Vagina (tissue), 2 donors: ENCODE measurements at places on chromosomes 3 and 15. TPM values are rescaled to one million over a fixed set of nuclear protein-coding genes. Genes with fewer than 3 reads are reported as not detected.

DNAH1 gene
- 12.3 TPM for total RNA-seq

OR5H6 gene
- not detected for total RNA-seq

ITIH1 gene
- total RNA-seq = 0.98 TPM

FOXB1 gene
- not detected for total RNA-seq

DUOX2 gene
- 20.6 TPM for total RNA-seq

CYP8B1 gene
- not detected for total RNA-seq

PIGZ gene
- total RNA-seq = 9.8 TPM

BCHE gene
- 2.9 TPM for total RNA-seq

SI gene
- not detected for total RNA-seq

KNG1 gene
- total RNA-seq = not detected

NR1I2 gene
- total RNA-seq = not detected

CCR4 gene
- total RNA-seq = 0.49 TPM

ZBTB20 gene
- 64.8 TPM for total RNA-seq

LEKR1 gene
- not detected for total RNA-seq

ZMYND10 gene
- total RNA-seq = 0.74 TPM

ZNF619 gene
- 3.2 TPM for total RNA-seq

ILDR1 gene
- 3.7 TPM for total RNA-seq

GRK7 gene
- 0.98 TPM for total RNA-seq

LRRC2 gene
- total RNA-seq = 2.0 TPM

DNA sequence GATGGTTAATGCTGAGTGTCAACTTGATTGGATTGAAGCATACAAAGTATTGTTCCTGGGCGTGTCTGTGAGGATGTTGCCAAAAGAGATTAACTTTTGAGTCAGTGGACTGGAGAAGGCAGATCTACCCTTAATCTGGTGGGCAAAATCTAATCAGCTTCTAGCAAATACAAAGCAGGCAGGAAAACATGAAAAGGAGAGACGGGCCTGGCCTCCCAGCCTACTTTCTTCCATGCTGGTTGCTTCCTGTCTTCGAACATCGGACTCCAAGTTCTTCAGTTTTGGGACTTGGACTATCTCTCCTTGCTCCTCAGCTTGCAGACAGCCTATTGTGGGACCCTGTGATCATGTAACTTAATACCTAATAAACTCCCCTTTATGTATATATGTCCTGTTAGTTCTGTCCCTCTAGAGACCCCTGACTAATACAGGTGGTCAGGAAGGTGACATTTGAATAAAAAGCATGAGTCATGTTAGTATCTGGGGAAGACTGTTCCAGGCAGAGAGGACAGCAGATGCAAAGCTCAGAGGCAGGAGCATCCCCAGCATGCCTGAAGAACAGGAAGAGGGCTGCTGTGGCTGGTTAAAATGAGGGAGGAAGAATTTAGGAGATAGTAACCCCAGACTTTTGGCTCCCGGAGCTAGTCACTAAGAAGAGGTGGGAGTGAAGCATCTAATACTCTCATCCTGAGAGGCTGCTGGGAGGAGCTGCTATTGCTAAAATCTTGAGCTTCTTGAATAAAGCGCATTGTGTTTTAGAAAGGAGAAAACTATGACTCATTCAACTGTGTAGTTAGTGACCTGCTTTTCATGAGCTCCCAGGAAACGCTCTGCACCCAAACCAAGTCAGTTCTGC is 207.4 kb upstream of the HES1 start:
- no peak for DNase-seq

- DNase-seq = no peak
Observed at GRCh38 chr3:128879991-128880390, 571 bp downstream of the ACAD9 start.

- no peak for DNase-seq
Observed at GRCh38 chr3:132198516-132198915, 118.7 kb upstream of the ACP3 start.

DNA sequence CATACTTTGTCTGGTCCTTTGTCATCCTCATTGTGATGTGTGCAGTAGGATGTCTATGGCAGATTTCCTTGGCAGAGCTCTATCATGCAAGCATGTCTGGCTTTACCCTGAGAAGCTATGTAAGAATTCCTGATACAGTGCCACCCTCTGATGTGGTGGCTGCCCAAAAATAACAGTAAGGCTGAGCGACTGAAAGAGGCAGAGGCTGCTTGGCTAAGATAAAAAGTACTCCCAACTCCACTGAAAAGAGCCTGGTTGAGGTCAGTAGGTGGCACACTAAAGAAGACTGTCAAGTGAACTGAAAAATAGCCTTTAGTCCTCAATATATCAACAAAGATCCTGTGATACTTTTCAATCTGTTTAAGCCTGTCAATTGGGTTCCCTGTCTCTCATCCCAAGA is 31.7 kb downstream of the BTLA start:
- no peak for DNase-seq

GRCh38 chr15:72034351-72034750 is 83.6 kb downstream of the MYO9A start:
- DNase-seq = no peak

DNA sequence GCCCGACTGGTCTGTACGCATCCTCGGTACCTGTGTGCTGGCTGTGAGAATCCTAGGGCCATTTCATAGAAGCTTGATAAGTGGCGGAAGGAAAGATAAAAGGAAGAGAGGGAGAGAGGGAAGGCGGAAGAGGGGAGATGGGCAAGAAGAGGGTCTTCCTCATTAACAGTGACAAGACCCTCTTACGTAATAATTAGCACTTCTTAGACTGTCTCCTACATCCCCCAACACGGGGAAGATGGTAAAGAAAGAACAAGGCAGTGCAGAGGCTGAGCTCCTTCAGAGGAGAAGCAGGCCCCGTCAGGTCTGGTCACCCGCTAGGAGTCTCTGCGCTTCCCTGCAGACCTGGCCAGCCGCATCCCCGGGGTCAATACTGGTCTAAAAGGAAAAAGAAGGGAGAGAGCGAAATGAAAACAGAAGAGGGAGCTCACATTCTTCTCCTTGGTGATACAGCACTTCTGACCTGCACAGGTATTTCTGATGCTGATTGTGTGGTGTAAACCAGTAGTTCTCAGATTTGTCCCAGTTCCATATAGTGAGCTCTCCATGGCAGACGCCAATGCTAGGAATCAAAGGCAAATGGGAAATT is 19.0 kb upstream of the FAM240A start:
- no peak for DNase-seq

DNA sequence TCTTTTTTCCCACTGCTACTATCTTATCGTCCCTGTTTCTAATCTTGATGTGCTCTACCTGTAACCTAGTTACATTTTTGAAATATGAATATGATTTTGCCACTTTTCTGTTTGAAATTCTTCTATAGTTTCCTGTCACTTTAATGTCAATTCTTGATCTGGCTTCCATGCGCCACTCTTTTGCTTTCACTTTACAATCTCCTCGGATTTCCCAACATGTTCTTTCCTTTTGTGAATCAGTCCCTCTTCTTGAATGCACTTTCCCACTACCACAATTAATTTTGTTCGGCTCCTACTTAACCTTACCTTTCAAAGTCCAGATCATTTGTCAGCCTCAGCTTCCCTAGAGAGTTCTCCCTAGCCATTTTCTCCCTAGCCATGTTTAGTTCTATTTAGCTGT is 8.3 kb downstream of the TIMMDC1 start:
- DNase-seq = no peak

GRCh38 chr3:146161663-146162002 is 649 bp upstream of the PLOD2 start:
- no peak for DNase-seq

DNA sequence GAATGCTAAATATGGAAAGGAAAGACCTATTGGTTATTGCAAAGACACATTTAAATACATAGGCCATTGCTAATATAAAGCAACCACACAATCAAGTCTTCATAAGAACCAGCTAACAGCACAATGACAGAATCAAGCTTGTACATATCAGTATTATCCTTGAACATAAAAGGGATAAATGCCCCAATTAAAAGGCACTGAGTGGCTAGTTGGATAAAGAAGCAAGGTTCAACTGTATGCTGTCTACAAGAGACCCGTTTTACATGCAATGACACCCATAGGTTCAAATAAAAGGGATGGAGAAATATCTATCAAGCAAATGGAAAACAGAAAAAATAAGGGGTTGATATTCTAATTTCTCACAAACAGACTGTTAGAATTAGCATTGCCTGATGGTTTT is 706.1 kb downstream of the EPHA3 start:
- DNase-seq = no peak

GRCh38 chr3:73435055-73435454 is 189.7 kb downstream of the PDZRN3 start:
- DNase-seq = no peak

- DNase-seq = no peak
Observed at GRCh38 chr15:38733331-38733730, 168.7 kb upstream of the RASGRP1 start.

DNA sequence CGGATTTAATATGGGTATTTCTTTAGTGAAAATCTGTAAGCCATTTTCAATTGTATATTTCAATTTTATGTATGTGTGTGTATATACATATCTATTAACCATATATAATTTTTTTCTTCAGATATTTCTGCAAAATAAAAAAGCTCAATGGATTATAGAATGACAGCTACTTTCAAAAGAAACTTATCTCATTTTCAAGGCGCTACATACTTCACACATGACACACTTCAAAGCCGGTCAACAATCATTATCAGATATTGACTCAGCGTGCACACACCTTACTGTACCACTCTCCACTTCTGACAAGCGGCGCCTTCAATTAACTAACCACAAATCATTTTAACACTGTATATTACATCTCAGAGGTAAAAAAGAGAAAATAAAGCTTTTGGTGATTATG is 39.6 kb downstream of the ATP13A3 start:
- no peak for DNase-seq

GRCh38 chr15:81887912-81888311 is 157.9 kb downstream of the MEX3B start:
- no peak for DNase-seq

- no peak for DNase-seq
Observed at GRCh38 chr3:5071061-5071460, 51.0 kb upstream of the ARL8B start.

DNA sequence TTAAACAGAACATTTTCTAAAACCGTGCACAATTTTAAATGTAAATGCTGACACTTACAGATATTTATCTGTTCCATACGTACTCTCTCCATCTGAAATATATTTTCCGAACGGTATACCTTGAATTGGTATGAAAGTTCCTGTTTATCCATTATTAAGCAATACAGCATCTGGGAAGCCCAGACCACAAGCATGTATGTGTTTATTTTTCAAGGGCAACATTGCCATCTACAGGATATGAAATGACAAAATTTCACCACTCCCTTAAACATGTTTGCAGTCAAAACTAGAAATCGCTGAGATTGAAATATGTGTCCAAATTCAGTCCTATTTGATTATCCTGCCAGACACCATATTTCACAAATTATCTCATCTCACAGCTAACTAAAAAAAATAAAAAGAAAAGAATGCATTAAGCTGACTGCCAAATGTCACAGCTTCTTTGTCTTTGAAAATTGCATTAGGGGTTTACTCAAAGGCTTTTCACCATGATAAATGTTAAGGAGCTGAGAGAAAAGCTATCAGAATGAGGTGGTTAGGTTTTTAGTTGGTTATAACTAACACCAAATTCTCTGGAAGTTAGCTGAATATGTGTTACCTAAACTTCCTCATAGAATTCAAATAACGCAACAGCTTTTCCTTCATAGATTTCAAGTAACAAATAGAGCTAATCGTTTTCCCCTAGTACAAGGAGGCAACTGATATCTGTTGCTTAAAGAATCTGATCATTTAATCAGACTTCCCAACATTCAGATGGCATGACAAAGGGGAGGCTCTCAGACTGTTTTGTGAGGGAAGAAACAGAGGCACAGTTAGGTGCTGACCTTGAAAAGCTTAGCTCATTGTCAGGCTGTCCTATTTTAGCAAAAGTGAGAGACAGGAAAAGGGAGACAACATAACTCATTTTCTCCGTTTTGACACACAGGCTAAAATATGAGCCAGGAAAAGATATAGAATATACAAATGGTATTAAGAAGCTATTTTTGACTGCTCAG is 533.1 kb downstream of the TBL1XR1 start:
- no peak for DNase-seq

- DNase-seq = no peak
Observed at GRCh38 chr3:48194446-48195071, 6.3 kb upstream of the CDC25A start.

GRCh38 chr15:100039994-100040393 is 301.8 kb downstream of the ADAMTS17 start:
- DNase-seq = no peak

- no peak for DNase-seq
Observed at GRCh38 chr15:68880382-68880781, 49.9 kb upstream of the SPESP1 start.

DNA sequence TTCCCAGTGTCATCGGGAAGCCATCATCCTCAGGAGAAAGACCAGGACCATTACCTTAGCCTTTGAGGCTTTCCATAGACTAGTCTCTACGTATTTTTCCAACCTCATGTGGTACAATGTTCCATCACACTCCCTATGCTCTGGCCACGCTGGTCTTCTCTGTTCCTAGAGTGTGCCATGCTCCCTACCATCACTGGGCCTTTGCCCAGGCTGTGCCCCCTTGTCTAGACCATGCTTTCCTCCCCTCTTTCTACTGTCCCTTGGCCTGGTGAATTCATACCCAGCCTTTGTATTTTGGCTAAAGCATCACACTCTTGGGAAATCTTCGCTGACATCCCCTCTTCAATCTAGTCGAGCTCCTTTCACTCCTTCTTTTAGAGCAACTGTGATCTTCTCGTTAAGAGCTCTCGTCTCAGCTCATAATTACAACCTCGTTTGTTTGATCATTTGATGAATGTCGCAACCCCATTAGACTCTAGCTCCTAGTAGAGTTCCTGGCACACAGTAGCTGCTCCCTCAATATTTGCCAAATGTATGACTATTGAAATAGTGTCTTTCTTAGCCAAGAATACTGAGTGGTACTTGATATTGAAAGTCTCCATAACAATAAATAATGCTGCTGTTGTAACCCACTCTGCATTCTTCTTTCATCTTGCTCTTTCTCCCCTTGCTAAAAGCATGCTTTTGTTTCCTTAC is 100.2 kb upstream of the FAM3D start:
- DNase-seq = no peak

DNA sequence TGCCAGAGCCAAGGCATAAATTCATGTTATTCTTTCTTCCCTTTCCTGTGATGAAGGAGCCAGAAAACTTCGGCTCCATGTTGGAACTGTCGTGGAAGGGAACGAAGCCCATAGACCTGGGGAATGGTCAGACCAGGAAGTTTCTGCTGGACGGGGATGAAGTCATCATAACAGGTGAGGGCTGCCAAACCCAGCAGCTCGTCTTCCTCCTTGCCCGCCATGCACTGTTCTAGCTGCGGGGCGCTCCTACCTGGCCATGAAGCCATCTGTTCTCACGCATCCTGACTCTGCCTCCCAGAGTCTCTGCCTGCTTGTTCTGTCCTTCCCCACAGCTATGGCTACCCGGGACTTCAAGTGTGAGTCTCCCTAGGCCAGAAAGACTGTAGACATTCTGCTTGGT is 28.2 kb downstream of the FAH start:
- DNase-seq = no peak
